ENCODE measurements at places on chromosomes 7 and 10. TPM values are rescaled to one million over a fixed set of nuclear protein-coding genes. Genes with fewer than 3 reads are reported as not detected.

ATP6V0A4 gene
- total RNA-seq = 0.32 TPM

SPOCK2 gene
- 165 TPM for total RNA-seq

PTPRN2 gene
- 0.51 TPM for total RNA-seq

CCZ1B gene
- 42.4 TPM for total RNA-seq

EGR2 gene
- 46.0 TPM for total RNA-seq

WEE2 gene
- not detected for total RNA-seq

Data from activated CD4-positive, alpha-beta T cell treated with anti-CD3 and anti-CD28 coated beads for 36 hours (primary cell).